Dermis blood vessel endothelial cell (primary cell): ENCODE measurements at places on chromosomes 7 and 10. TPM values are rescaled to one million over a fixed set of nuclear protein-coding genes. Genes with fewer than 3 reads are reported as not detected.
A peak's percentile ranks its signal among the peaks of the same experiment; 100 is the strongest.

The TACC2 gene
- 3.6 and 8.2 TPM in 2 replicates for total RNA-seq

The SFTPA1 gene
- not detected in 2 replicates for total RNA-seq

The TSPAN13 gene
- 64.4 and 69.8 TPM in 2 replicates for total RNA-seq

The CYP26C1 gene
- total RNA-seq = 1.9 and 5.4 TPM in 2 replicates

The POU6F2 gene
- total RNA-seq = not detected in 2 replicates

The LMTK2 gene
- 10.4 and 13.3 TPM in 2 replicates for total RNA-seq

The TEX47 gene
- not detected in 2 replicates for total RNA-seq

The LRRC61 gene
- total RNA-seq = 5.4 and 18.0 TPM in 2 replicates

The FANK1 gene
- 0.51 and 0.65 TPM in 2 replicates for total RNA-seq

DNA sequence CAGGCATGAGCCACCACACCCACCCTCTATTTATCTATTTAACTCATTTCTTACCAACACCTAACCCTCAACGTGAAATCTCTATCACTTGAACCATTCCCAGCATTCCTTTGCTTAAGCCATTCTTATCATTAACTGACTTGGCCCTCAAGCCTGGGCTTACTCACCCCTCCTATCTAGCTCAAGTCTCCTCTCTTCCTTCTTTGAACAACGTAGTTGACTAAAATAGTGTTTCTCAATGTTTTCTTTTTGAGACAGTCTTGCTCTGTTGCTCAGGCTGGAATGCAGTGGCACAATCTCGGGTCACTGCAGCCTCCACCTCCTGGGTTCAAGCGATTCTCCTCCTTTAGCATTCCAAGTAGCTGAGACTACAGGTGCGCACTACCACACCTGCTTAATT lies 7.0 kb downstream of the ANXA7 start:
- DNase-seq = no peak

DNA sequence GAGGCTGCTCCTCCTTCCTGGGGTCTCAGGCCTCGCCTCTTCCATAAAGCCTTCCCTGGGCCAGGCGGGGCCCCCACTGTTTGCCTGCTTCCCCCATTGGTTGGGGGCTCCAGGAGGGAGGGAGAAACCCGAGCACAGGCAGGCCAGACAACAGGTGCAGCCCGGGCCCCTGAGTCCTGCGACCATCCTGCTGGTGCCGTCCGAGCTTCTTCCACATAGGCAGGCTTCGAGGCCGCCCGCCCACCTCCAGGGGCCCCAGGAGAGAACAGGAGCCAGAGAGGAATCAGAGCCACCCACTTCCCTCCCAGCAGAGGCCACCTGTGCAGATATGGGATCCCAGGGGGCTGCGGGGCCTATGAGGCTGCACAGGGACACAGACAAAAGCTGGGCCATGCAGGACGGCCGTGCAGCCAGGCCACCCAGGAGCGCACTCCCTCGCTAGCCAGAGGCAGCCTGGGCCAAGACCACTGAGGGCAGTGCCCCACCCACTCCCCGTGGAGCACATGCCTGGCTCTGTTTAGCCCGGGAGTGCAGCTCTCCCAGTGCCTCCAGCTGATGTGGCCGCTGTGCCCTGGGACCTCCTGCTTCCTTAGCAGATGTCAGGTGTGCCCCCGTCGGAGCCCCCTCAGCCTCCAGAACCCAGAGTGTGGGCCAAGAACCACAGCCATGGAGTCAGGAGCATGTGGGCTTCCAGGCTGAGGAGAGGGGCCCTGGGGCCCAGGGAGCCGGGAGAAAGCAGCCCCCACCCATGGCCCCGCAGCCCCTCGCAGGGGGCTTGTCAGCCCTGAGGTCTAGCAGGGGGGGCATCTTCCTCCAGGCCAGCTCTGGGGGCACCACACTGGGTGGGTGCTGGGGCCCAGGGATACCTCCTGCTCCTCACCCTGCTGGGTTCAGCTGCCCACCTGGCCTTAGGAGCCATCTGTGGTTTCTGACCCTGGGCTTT lies 59.9 kb upstream of the INPP5A start:
- DNase-seq = no peak

- DNase-seq = no peak
Observed at GRCh38 chr10:130423455-130424305, 287.5 kb downstream of the GLRX3 start.

DNA sequence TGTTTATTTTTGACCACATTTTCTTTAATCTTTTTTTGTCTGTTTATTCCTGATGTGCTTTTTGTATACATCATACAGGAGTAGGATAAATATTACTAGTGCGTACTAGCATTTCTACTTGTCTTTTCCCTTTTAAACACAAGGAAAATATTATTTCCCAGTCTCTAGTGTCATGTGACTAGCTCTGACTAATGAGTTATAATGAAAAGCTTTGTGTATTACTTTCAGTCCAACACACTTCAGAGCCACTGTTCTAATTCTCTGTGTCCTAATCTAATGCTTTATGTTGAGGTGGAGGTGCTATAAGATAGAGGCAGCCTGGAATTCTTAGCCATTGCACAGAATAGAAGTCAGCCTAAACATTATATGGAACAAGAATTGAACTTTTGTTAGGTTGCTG lies 65.0 kb upstream of the RAB18 start:
- DNase-seq = no peak

GRCh38 chr10:11080564-11080984 lies 62.9 kb downstream of the CELF2 start:
- DNase-seq = no peak

DNA sequence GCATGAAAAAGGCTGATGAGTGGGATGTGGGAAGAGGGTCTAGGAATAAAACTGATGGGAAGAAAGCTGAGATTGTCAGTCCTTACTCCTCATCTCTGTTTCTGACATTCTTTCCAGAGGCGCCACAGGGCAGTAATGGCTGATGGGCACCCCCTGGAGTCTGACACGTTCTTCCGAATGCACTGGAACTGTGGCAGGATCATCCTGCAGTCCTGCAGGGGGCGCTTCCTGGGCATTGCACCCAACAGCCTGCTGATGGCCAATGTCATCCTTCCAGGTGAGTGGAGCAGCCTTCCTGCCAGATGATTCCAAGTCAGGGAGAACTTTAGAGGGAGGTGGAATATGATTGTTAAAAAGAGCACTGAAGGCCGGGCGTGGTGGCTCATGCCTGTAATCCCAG lies 4.8 kb downstream of the FSCN3 start:
- peak; percentile 32 for DNase-seq

DNA sequence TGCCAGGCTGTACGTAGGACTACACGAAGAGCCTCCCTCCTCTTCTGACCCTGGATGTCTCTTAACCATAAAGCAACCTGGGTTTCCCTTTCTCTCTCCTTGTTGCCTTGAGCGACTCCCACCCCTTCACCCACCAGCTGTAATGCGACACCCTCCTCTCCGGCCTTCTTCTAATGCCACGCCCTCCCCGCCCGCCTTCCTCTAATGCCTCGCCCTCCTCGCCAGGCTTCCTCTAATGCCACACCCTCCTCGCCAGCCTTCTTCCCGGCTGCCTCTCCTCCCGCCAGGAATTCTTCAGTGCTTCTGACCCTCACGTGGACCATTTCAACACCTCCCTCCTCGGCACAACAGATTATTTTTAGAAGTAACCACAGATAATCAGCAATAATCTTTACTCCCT lies 348.5 kb upstream of the SHH start:
- DNase-seq = no peak

DNA sequence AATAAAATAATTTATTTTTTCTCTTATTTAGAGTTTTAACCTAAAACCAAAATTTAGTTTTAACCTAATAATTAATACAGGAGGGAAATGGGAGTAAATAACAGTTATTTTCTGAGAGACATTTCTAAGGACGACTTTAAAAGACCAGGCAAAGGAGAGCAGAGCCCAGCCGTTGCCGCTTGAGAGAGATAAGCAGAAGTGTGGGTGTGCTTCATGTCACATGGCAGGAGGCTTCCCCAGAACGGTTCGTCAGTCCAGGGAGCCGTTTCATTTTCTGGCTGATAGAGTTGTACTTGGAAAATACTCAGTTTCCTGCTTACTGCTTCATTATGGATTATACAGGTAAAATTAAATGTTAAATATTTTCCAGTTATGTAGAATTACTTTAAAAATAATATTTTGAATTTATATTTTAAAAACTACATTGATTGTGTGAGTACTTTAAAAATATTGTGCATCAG lies 61.4 kb downstream of the ST7 start:
- peak; percentile 69 for DNase-seq

GRCh38 chr7:77887567-77887966 lies 89.0 kb downstream of the PHTF2 start:
- peak; percentile 15 for DNase-seq

- DNase-seq = no peak
Observed at GRCh38 chr10:74575191-74575720, 251.1 kb upstream of the KAT6B start.

DNA sequence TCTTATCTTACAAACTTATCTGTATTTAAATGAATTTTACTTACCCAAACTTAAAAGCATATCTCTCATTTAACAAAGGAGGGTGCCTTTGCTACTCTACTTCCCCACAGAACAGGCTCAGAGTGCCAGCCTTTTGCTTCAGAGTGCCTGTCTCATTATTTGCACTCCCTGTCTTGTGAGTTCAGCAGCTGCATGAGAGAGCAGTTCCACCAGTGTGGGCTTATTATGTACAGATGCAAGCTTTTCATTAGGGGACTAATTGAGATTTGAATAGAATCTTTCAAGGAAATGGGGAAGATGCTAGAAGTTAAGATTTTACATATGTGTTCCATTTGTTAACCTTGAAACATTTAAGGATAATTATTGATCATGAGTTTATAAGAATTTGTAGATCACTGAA lies 310.2 kb upstream of the LRRN3 start:
- no peak for DNase-seq

GRCh38 chr10:29252811-29253689 lies 35.8 kb upstream of the LYZL1 start:
- DNase-seq = no peak

DNA sequence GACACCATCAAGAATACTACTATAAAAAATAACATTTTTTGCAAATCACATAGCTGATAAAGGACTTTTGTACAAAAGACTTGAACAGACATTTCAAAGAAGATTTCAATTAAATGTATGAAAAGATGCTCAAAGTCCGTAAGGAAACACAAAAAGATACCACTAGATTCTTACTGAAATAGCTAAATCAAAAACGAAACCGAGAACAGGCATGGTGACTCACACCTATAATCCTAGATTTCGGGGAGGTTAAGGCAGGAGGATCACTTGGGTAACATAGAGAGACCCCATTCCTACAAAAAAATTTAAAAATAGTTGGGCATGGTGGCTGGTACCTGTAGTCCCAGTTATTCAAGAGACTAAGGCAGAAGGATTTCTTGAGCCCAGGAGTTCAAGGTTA lies 520.2 kb upstream of the GRM3 start:
- DNase-seq = no peak

DNA sequence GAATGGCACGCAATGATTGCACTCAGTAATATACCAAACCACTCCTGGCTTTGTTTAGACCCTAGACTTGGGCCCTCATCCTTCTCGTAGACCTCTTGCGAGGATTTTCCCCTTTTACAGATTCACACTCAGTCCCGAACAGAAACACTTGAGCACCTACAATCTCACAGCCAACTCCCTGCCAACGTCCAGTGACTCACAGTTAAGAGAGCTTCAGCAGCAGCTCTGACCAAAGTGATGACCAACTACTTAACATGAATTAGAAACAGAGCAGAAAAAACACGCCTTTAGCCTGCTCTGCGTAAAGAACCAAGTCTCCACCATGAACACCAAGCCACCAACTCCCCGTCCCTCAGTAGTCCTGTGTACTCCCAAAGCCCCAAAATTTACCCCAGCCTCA lies 2.2 kb downstream of the DNAJC30 start:
- peak; percentile 19 for DNase-seq

- DNase-seq = no peak
Observed at GRCh38 chr7:80558116-80558515, 46.3 kb upstream of the GNAT3 start.

DNA sequence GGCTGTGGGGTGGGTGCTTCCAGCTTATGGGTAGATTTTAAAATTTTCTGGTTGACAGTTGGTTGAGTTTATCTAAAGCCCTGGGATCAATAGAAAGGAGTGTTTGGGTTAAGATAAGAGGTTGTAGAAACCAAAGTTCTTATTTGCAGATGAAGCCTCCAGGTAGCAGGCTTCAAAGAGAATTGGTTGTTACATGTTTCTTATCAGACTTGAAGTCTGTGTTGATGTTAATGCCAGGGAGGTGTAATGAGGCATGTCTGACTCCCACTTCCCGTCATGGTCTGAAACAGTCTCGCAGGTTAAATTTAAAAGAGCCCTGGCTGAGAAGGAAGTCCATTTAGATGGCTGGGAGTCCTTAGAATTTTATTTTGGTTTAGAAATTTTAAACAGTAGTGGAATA lies 165.2 kb upstream of the TMEM72 start:
- DNase-seq = no peak

DNA sequence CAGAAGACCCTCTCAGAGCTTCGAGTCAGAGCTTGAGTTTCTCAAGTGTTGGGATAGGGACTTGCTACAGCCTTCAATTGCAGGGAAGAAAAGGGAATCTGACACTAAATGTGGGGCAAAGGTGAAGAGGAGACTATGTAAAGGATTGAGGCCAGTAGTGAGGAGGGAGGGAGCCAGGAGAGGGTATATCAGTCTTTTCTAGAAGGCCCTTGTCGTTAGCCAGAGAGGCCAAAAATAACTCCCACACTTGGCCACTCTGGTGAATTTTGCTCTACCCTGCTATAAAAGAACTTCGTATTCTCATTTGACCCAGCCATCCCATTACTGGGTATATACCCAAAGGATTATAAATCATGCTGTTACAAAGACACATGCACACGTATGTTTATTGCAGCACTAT lies 162.0 kb downstream of the MDFIC start:
- DNase-seq = no peak

DNA sequence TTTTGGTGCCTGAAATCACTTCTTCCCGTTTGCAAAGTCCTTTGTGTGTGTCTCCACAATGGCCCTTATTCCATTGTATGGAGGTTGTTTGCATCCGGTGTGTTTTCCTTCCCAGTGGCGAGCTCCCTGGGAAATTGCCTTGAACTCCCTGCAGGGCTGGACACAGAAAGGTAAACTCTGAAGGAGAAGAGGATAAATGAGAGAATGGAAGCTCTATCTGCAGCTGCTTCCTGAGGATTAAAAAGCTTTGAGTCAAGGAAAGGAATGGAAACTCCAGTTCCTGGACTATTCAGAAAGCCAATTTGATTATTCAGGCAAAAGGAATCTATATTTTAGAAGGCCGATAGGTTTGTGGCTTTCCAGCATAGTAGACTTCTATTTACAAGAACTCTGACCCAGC lies 4.4 kb upstream of the GRK5 start:
- DNase-seq = peak; percentile 71

DNA sequence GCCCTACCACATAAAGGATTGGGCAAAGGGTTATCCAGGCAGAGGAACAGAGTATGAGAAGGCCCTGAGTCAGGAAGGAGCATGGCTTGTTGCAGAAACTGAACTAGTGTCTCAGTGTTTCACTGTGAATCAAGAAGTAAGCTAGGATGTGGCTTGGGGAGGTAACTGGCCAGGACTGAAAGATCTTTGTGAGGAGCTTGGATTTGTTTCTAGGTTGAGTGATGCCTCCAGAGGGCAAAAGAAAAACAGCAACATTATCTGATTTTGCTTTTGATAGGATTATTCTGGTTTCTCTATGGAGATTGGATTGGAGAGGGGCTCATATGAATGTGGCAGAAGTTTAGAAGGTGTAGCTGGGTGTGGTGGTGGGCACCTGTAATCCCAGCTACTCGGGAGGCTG lies 137.9 kb upstream of the HDAC9 start:
- peak; percentile 15 for DNase-seq
